ENCODE measurements at places on chromosomes 7 and 10.

DNA sequence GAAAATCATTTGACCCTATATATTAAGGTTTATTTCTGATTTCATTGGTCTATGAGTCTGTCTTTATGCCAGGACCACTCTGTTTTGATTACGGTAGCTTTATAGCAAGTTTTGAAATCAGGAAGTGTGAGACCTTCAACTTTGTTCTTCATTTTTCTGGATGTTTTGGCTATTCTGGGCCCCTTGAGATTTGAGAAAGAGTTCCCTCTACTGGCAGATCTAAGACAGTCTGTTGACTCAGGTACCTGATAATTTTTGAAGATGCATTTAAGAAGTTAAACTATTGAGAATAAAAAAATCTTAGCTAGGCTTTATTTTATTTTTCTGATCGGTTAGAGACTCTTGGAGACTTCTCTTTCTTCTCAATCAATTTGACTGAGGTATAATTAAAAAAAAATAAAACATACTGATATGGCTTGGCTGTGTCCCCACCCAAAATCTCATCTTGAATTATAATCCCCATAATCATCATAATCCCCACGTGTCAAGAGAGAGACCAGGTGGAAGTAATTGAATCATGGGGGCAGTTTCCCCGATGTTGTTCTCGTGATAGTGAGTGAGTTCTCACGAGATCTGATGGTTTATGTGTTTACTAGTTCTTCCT is 209.2 kb downstream of the SNX10 start:
- no peak for DNase-seq

DNA sequence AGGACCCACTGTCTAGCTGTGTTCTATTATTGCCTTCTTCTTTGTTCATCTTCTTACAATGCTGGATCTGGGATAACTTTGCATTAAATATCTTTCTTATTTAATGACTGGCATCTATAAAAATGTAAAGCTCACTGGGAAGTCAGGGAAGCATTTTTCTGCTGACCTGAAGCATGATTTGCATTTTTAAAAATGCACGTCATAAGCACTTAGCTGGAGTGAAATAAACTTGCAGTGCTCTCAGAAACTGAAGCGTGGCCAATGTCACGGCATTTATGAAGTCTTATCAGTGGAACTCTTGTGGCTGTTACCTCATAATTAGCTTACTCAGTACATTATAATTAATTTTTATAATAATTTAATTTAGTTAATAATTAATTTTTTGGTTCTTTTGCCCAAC is 59.1 kb downstream of the FRMD4A start:
- DNase-seq = no peak

DNA sequence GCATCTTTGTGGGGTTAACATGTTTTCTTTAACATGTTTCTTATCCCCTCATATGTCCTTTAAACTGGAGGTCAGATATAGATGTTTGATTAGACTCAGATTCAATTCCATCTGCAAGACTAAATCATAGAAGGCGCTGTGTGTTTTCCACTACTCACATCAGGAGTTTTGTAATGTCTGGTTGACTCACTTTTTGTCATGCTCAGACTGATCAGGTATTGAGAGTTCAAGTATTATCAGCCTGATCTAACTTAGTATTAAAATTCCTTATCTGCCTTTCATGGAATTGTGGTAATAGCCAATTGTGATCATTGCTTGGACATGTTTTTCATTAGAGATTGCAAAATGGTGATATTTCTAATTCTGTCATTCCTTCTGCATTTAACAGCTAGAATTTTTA is 30.2 kb downstream of the ENTPD7 start:
- no peak for DNase-seq

DNA sequence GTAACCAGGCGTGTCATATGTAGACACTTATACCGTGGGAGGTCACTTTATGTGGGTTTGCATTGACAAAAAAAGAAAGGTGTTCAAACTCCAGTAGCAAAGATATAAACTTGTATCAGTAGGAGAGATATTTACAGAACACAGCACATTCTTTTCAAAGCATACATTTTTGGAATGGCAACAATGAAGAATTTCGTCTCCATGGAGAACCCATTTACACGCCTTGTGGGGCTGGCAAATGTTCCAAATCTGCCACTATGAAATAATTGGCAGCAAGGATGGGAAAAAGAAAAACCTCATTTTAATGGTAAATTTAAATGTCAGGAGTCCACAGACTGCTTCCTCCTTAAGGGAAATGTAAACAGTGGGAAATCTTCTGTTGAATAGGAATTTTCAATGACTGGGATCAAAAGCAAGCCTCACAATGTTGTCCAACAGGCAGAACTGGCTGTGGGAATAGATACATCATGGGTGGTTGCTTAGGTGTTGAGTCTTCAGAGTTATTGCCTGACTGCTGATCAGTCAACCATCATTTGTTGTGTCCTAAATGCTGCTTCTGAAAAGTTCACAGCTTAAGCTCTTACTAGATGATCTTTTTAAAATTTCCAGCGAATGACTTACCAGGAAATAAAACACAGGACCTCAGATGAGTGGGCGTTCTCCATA is 256.6 kb upstream of the SEMA3C start:
- DNase-seq = no peak

- DNase-seq = no peak
Observed at GRCh38 chr10:47261556-47261955, 38.4 kb upstream of the GDF10 start.

- DNase-seq = no peak
Observed at GRCh38 chr7:16847381-16847860, 34.4 kb downstream of the AGR3 start.

DNA sequence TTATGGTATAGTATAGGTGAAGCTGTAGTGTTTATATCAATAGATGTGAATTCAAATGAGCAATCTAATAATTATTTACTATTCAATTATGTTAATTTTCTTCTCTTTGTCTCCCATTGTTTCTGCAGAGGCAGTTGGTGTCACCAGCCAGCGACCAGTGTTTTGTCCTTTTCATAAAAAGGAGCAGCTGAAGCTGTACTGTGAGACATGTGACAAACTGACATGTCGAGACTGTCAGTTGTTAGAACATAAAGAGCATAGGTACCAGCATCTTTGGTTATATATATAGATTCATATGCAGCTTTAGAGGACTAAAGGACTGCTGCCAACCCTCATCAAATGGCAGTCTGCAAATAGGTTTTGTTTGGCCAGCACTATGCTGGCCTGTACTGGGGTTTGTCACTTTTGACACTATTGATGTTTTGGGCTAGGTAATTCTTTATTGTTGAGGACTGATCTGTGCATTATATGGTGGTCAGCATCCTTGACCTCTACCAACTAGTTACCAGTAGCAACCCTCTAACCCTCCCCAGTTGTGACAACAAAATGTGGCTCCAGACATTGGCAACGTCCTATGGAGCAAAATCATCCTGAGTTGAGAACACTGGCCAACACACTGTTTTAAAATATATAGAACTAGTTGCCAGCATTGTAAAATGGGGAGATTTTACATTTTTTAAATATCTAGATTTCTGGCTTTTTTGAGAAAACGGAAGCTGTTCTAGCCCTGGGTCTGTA is 59.2 kb downstream of the TRIM24 start:
- no peak for DNase-seq

DNA sequence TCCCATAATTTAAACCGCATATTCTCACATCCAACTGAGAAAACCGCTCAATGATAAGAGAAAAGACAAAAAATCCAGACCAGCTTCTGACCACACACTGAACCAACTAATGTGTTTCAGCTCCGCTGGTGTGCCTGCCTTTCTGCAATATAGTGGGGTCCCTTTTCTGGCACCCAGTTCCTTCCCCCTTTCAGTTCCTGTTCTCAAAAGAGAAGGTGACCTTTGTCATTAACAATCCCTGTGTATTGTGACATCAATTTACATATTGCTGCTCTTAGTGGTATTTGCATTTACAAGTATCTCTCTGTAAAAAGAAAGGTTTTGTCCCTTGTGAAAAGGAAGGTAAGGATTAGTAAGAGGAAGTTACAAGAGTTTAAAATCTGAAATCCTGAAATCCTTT is 1.4 kb downstream of the PPP1R17 start:
- DNase-seq = no peak

- DNase-seq = peak; percentile 85
Observed at GRCh38 chr10:119412244-119413092, 130.1 kb downstream of the RGS10 start.

DNA sequence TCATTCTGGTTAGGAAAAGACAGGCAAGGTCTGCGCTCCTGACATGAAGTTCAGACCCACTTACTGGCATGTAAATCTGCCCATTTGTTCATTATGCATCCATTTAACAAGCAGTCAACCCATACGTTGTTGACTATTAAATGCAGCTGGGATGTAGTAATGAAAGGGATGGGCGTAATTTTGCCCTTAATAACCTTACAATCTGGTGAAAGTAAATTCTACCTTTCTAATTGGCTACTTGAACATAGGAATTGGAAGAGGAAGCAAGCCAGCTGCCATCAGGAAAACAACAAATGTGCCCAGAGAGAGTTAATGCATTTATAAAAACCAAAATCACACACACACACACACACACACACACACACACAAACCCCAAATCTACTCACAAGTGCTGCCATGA is 170.2 kb upstream of the PITRM1 start:
- DNase-seq = no peak

DNA sequence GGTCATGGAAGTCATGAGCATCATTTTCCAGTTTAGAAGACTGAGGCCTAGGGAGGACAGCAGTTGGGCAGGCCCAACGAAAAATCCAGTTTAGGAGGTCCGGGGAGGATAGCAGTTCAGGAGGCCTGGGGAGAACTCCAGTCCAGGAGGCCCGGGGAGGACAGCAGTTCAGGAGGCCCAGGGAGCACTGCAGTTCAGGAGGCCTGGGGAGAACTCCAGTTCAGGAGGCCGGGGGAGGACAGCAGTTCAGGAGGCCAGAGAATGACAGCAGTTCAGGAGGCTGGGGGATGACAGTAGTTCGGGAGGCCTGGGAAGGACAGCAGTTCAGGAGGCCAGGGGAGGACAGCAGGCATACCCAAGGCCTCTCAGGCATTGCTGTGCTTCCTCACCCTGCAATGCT is 453.4 kb downstream of the LRMDA start:
- DNase-seq = no peak

GRCh38 chr7:104903846-104904245 is 110.2 kb upstream of the KMT2E start:
- DNase-seq = no peak

- no peak for DNase-seq
Observed at GRCh38 chr7:155665957-155666287, 21.5 kb downstream of the RBM33 start.

- peak; percentile 65 for DNase-seq
Observed at GRCh38 chr7:1041551-1042491, 2.5 kb upstream of the GPR146 start.

GRCh38 chr7:107181172-107181571 is 12.4 kb downstream of the HBP1 start:
- DNase-seq = no peak

DNA sequence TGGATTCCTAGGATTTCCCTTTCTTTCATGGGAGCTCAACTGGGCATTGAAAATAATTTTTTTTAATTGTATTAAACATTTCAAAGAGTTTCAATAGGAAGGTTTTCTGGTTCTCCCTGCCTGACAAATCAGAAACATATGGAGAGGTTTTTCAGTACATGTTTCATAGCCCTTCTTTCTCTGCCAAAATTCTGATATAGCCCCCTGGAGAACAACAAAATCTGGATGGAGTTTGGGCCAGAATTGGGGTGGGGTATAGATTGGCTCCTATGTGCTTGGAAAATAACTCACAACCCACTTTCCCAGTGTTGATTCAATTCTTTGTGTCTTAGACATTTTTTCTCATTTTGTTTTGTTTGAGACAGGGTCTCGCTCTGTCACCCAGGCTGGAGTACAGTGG is 24.6 kb upstream of the EIF4H start:
- no peak for DNase-seq

DNA sequence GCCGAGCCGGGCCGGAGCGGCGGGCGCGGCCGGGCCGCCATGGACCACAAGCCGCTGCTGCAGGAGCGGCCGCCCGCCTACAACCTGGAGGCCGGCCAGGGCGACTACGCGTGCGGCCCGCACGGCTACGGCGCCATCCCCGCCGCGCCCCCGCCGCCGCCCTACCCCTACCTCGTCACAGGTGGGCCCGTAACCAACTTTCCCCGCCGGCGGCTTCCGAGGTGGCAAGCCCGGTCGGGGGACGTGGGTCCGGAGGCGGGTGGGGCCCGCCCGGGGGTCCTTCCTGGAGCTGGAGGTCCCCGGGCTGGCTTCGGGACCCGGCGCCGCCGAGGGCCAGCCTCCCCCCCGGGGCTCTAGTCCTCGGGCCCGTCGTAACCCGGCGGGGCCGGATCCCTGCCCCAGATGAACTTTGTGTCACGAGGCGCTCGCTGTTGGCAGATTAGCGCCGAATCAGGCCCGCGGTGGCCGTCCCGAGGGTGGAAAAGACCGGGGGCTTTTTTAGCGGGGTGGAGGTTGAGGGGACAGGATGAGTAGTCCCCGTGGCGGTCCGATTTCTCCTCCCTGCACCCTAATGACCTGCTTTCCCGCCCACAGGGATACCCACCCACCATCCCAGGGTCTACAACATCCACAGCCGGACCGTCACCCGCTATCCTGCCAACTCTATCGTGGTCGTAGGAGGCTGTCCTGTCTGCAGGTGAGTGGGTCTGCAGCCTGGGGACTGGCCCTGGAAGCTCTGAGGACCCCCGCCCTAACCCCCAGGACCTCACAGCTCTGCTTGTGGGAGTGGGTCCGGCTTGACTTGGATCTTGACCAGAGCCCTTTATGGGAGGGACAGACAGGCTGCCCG is 496 bp downstream of the BRI3 start:
- DNase-seq = no peak

Data from Right ventricle myocardium inferior (tissue), 1 donor.